Globus pallidus (tissue), 1 donor: ENCODE measurements at places on chromosomes 4 and X.

DNA sequence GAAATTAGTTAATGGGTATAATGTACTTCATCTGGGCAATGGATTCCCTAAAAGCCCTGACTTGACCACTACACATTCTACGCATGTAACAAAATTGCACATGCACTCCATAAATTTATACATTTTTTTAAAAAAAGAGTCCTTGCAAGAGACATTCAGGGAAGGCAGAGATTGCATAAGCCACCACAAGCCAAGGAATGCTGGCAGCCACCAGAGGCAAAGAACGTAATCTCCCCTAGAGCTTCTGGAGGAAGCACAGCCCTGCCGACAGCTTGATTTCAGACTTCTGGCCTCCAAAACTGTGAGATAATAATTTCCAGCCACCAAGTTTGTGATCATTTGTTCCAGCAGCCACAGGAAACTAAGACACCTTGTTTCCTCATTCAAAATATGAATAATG is 185.6 kb upstream of the GALNT7 start:
- DNase-seq, result no peak

GRCh38 chrX:7184816-7185215 is 36.9 kb upstream of the PUDP start:
- DNase-seq, result no peak

GRCh38 chrX:2756548-2756947 is 4.7 kb downstream of the XG start:
- no peak for DNase-seq

- no peak for DNase-seq
Measured at GRCh38 chr4:73086095-73086868, 16.8 kb upstream of the COX18 start.

GRCh38 chr4:33037464-33037863 is 2317.3 kb downstream of the PCDH7 start:
- DNase-seq, result no peak

GRCh38 chr4:135724421-135724820 is 1522.8 kb upstream of the PABPC4L start:
- no peak for DNase-seq

DNA sequence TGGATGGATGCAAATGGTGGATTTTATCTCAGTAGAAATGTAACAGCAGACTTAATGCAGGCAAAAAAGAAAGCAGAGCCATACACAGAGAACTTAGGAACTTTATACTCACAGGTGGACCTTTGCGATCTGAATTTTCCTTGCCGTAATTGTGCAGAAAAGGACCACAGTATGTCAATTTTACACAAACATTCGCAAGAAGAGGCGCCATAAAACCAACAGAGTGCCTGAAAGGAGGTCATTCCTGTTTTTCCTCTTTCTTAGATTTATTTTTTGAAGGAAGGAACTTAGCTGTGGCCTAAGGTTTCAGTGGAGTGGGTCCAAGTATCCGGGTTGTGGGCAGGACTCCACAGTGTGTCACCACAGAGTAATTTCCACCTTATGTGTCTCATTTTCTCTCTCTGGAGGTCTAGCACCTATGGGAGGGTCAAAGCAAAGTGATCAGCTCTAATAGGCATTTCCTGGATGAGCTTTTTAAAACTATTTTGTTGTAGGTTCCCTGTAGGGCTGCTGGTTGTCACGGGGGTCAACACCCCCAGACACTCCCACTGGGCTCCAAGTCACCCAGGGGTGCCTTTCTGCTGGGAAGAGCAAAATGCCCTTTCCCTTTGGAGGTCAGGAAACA is 24.7 kb upstream of the PBDC1 start:
- DNase-seq, result peak; percentile 7

DNA sequence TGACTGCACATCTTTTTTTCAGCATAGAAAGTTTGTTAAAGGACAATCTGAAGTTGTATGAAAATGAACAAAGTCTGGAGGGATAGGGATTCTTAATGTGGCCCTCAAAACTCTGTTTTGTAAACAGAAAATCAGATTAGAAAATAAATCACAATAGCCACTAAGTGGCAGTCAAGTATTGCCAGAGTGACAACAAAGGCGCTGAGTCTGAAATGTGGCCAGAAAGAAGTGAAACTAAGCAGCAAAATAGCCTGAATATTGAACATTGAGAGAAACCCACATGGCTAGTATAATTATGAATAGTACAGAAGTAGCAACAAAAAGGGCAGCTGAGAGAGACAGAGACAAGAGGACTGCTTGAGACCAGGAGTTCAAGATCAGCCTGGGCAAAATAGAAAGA is 81.1 kb upstream of the CT45A1 start:
- DNase-seq, result peak; percentile 16

GRCh38 chr4:2354118-2354517 is 64.3 kb downstream of the ZFYVE28 start:
- no peak for DNase-seq

- no peak for DNase-seq
Measured at GRCh38 chr4:19803406-19803805, 448.3 kb upstream of the SLIT2 start.
